Epithelial cell of esophagus (primary cell): ENCODE measurements at places on chromosomes 3 and 15.

DNA sequence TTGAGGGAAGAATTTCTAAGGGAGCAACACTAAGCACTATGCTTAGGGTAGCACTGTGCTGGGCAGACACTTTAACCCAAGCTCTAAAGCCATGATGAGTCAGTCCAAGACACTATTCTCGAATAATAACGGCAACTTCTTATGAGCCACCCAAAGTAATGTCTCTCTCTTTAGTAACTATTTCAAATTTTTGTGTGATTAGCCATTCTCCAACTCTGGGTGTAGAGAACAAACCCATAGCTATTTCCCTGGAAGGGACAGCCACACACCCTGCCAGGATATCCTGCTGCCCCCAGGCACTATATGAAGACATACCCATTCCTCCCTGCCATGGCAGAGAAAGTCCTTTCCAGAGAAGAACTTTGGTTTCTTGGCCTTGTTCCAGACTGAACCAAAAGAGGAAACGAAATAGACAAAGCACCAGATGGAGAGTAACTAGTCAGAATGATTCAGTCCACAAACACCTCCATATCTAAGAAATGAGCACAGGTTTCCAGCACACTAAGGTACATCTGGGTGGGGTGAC, 384.9 kb upstream of the THBS1 start:
- DNase-seq: peak; percentile 99

- DNase-seq: peak; percentile 91
Measured at GRCh38 chr15:99651023-99651807, 82.0 kb downstream of the LYSMD4 start.

GRCh38 chr3:157752956-157753786, 250.0 kb upstream of the VEPH1 start:
- no peak for DNase-seq

DNA sequence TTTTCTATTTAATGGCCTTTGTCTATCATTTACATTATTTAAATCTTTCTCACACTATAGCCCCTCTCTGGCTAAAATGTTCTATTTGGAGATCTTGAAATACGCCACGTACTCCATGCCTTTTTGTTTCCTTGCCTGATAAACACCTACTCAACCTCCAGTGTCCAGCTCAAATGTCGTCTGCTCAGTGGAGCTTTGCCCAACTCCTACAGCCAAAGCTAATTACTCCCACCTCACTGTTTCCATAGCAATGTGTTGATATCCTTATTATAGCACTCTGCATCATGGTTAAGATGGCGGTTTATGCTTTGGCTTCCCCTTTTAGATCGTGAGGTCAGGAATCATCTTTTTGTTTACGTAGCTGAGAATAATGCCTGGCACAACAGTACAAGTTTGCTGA, 55.9 kb downstream of the NGLY1 start:
- DNase-seq: no peak

- no peak for DNase-seq
Measured at GRCh38 chr15:60901647-60902046, 327.5 kb downstream of the RORA start.

DNA sequence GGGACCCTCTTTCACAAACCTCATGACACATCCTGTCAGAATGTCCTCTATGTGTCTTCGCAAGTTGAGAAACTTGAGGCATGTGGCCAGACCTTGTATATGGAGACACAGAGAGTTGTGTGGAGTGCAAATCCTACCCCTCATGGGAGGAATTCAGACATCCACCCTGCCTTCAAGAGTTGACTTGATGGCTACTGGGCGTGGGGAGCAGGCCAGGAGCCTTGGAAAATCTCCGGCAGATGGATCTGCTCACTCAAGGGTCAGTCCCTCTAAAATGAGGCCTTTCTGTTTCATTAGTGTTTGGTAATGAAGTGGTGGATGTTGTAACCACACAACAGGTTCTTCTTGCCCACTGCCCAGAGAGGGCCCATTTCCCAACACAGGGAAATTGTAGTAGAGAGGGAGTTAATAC, 79.0 kb downstream of the ASB7 start:
- DNase-seq: peak; percentile 20

DNA sequence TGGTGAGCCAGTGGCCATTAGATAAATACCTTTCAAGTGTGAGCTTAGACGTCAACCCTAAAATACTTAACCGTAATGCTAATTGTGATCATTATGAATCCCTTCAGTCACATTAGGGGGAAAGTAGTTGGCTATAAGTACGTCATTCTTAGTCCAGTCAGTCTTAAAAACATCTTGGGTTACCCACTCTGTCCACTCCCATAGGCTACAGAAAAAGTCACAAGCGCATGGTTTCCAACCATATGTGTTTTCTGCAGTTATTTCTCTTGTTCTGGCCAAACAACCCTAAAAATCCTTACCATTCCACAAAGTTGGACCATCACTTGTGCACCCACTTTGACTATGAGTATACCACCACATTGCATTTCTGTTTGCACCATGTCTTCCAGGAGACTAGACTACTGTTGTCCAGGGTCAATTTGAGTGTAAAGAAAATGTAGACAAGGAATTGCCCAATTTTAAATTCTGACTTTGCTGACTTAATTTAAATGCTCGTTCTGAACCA, 3.3 kb downstream of the RPL15 start:
- no peak for DNase-seq

DNA sequence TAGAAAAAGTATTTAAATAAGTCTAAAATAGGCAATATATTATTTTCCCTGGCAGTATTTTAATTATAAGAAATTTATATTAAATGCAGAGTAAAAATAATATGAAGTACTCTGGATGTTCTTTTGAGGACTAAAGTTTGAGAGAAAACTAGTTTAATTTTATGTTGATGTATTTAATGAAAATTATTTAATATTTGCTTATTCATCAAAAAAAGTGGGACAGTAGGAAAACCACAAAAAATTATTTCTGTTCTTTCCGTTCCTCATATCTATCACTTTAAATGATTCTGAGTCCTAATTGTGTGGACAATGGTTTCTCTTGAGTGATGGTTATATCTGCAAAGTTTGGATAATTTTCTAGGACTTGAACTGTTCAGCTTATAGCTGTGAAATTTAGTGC, 147.2 kb upstream of the TNIK start:
- DNase-seq: no peak

DNA sequence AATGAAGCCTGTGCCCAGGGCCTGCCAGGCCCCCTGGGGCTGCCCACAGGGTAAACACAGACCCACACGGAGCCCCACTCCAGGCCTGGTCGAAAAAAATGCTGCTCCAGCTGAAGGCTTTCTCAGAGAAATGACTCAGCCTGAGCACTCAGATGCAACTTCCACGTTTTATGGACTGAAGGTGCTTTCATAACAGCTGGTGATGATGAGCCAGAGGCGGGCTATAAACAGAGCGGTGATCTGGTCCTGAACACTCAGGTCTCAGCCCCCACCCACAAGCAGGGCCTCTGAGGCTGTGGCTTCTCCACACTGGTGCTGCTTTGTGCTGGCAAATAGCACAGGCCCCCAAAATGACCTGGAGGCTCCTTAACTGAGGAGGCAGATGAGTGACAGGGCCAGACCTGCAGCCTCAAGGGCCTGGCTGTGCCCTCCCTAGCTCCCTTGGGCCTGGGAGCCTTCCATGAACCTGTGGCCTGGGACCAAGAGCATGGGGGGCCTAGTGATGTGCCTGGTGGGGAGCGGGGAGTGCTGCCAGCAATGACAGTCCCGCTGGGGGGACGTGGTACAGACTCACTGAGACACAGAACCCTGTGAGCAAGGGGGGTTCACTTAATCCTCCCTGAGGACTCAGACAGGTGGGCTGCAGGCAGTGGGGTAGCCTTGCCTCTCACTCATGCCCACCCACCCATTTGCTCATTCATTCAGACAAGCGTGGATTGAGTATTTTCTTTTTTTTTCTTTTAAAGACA, 23.0 kb upstream of the FURIN start:
- peak; percentile 90 for DNase-seq

DNA sequence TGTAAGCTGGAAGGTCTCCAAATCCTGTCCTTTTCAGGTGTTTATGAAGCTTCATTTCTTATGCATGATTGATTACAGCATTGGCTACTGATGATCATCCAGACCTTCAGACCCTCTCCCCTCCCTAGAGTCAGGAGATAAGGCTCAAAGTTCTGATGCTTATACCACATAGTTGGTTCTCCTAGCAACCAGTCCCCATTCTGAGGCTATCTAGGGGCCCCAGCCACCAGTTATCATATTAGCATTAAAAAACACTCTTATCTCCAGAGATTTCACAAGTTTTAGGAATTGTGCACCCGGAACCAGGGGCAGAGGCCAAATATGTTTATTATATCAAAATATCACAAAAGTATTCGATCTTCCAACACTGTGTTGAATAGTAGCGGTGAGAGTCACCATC, 953.1 kb downstream of the FHIT start:
- no peak for DNase-seq

- DNase-seq: peak; percentile 71
Measured at GRCh38 chr15:62549345-62549970, 384.4 kb upstream of the C2CD4B start.

GRCh38 chr15:71660501-71660900, 149.9 kb upstream of the NR2E3 start:
- peak; percentile 42 for DNase-seq

GRCh38 chr3:50408443-50408944, 49.2 kb upstream of the TMEM115 start:
- no peak for DNase-seq

- no peak for DNase-seq
Measured at GRCh38 chr3:23949784-23950183, 4.7 kb downstream of the NR1D2 start.

DNA sequence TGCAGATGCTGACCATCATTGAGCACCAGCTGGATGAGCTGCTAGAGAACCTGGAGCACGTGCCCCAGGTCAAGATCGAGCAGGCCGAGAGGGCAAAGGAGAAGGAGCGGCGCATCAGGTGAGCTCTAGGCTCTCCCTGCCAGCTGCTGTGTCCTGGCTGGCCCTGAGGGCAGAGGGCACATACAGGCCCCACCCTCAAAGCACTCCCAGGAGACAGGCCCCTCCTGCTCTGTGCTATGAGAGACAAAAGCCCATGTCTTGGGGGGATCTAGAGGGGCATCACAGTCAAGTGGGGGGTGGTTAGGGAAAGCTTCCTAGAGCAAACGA, 39.5 kb downstream of the CFAP100 start:
- no peak for DNase-seq
